Stomach (tissue), 19 donors: ENCODE measurements at places on chromosomes 11 and 22. TPM values are rescaled to one million over a fixed set of nuclear protein-coding genes. Genes with fewer than 3 reads are reported as not detected.

Gene OR8D4
- not detected for polyA plus RNA-seq

Gene RFPL2
- not detected for polyA plus RNA-seq

Gene CD3E
- 4.5 TPM for polyA plus RNA-seq

Gene PPP6R2
- polyA plus RNA-seq, result 24.4 TPM

Gene WBP2NL
- 1.2 TPM for polyA plus RNA-seq

Gene POU2AF2
- polyA plus RNA-seq, result 3.9 TPM

- H3K4me3 ChIP-seq, result no peak overlapping the region
- H3K27ac ChIP-seq, result no peak overlapping the region
- H3K4me1 ChIP-seq, result peaks cover 5% of the 10 kb centered on the region
These were observed 50.4 kb downstream of the TCP11L1 start for GRCh38 chr11:33089776-33090175.

- no peak for DNase-seq
- H3K27ac ChIP-seq, result no peak overlapping the region
- no peaks in the 10 kb centered on the region for H3K4me1 ChIP-seq
- no peaks in the 10 kb centered on the region for H3K36me3 ChIP-seq
- H3K4me3 ChIP-seq, result no peak overlapping the region
These were observed 24.9 kb downstream of the CTSC start for GRCh38 chr11:88312628-88313027.

- H3K27ac ChIP-seq, result peak overlapping the region; percentile 79
- peaks cover 47% of the 10 kb centered on the region for H3K36me3 ChIP-seq
- peak; percentile 86 for DNase-seq
- H3K27me3 ChIP-seq, result no peaks in the 10 kb centered on the region
- H3K4me3 ChIP-seq, result peak overlapping the region; percentile 16
These were observed 18.8 kb downstream of the SNX19 start for GRCh38 chr11:130897262-130898182.

DNA sequence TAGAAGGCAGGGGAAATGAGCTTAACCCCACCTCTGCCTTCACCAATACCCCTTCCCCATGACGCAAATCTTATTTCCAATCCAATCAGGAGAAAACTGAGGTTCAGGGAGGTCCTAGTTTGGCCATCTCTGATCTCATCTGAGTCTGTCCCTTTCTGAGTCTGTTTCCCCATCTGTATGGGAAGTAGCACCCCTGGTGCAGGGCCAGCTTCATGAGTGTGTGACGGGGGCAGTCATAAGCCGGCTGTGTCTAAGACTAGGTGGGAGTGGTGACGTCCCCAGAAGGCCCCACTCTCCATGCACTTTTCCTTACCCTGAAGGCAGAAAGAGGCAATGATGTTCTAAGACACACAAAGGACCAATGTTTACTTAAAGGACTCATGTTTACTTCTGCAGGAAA, 72.3 kb downstream of the MN1 start:
- DNase-seq, result no peak
- H3K27me3 ChIP-seq, result no peaks in the 10 kb centered on the region
- no peaks in the 10 kb centered on the region for H3K36me3 ChIP-seq
- peaks cover 17% of the 10 kb centered on the region for H3K4me1 ChIP-seq
- H3K4me3 ChIP-seq, result no peak overlapping the region

DNA sequence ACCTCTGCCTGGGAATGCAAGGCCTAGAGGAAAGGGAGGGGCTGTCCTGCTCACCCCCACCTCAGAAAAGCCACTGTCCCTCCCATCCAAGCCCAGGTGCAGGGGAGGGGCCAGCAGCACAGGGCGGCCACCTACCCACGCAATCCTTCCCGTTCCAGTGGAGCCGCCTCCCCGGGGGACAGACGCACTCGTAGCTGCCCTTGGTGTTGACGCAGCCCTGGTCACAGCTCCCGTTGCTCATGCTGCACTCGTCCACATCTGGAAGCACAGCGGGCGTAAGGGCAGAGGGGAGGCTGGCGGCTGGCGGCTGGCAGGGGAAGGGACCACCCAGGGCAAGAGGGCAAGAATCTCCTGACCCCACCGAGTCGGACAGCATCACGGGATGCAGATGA, 40.3 kb upstream of the TTLL12 start:
- no peak for DNase-seq
- peaks cover 19% of the 10 kb centered on the region for H3K4me1 ChIP-seq
- no peaks in the 10 kb centered on the region for H3K36me3 ChIP-seq
- no peak overlapping the region for H3K27ac ChIP-seq
- no peak overlapping the region for H3K4me3 ChIP-seq

DNA sequence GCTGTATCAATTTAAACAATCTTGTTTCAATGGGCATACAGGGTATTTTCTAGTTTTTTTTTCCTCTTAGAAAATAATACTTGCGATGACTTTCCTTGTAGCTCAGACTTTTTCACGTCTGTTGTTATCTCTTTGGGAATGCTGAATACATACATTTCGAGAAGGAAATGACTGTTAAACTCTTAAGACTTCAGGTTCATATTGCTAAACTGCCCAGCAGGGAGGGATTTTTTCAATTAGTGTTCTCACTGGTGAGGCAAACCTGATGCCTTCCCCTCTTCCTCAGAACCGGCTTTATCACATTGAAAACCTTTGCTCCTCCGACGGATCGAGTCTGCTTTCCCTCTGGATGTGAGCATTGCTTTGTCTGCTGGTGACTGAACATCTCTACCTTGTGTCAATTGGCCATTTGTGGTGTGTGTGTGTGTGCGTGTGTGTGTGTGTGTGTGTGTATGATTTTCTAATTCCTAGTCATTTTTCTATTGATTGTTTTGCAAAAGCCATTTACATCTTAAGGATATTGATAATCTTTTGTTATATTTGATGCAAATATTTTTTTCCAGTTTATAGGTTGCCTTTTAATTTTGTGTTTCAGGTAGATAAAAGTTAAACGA, 6.6 kb downstream of the NEAT1 start:
- DNase-seq, result peak; percentile 43
- peaks cover 46% of the 10 kb centered on the region for H3K36me3 ChIP-seq
- H3K4me1 ChIP-seq, result peaks cover 48% of the 10 kb centered on the region

DNA sequence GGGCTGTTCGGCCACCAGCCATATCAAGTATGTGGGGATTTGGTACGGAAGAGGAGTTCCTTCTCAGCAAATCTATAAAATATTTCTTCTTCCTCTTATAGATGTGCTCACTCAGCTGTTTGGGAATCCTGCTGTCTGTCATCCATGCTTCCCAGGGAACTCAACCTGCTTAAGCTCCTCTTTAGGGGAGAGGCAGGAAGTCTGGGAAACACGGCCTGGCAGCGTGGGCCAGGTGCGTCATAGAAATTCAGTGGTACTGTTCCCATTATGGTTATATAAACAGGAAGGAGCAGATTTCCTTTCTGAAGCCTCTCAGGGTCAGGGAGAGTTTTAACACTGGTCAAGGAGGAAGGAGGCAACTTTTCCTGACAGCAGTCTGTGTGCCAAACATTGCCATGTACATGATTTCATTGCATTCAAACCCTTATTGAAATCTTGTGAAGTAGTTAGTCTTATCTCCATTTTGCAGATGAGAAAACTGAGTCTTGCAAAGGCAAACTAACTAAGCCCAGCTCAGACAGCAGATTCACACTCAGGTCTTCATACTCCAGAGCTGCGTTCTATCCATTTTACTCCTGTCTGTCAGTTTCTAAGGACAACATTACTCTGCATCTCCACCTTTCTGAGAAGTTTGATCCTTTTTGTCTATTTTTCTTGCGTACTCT, 35.4 kb upstream of the AMOTL1 start:
- H3K27me3 ChIP-seq, result no peaks in the 10 kb centered on the region
- no peaks in the 10 kb centered on the region for H3K4me1 ChIP-seq
- peak overlapping the region; percentile 58 for H3K27ac ChIP-seq

- no peaks in the 10 kb centered on the region for H3K27me3 ChIP-seq
- no peak overlapping the region for H3K4me3 ChIP-seq
- H3K36me3 ChIP-seq, result peaks cover 23% of the 10 kb centered on the region
These were observed 5.4 kb downstream of the LRRC32 start for GRCh38 chr11:76665172-76665571.

GRCh38 chr11:107669893-107670601, 41.8 kb downstream of the SLN start:
- H3K4me3 ChIP-seq, result no peak overlapping the region
- DNase-seq, result no peak
- H3K4me1 ChIP-seq, result no peaks in the 10 kb centered on the region
- no peaks in the 10 kb centered on the region for H3K36me3 ChIP-seq
- no peak overlapping the region for H3K27ac ChIP-seq

- H3K4me3 ChIP-seq, result peak overlapping the region; percentile 68
- no peaks in the 10 kb centered on the region for H3K36me3 ChIP-seq
- H3K27ac ChIP-seq, result peak overlapping the region; percentile 3
- H3K27me3 ChIP-seq, result no peaks in the 10 kb centered on the region
- DNase-seq, result peak; percentile 35
- H3K4me1 ChIP-seq, result peaks cover 12% of the 10 kb centered on the region
These were observed 1.3 kb downstream of the MACROD1 start for GRCh38 chr11:64164392-64165312.

DNA sequence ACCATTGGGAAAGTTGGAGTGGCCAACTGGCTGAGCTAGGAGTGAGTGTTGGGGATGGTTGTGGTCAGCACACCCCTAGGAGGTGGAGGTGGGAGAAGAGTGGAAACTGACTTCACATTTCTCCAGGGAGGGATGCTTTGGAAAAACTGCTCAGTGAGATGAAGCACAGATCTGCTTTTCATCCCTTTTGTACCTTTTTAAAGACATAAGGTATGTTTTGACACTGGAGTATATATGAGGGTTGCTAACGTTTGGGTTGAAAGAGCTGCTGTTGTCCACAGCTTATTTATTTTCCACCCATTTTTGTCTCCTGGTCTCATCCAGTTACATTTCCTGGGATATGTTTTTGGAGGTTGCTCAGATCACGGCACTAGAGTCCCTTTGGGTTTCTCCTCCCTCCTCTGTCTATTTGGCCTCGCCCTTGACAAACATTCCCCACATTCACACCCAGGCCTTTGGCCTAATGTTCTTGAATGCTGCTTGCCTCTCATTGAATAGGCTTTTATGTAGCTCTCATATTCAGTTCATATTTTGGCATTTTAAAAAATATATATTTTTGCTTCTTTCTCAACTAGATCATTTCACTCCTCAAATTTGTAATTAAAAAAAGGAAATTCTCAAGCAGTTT, 8.3 kb downstream of the SREBF2 start:
- peaks cover 5% of the 10 kb centered on the region for H3K36me3 ChIP-seq
- H3K27me3 ChIP-seq, result no peaks in the 10 kb centered on the region
- H3K4me3 ChIP-seq, result no peak overlapping the region
- H3K27ac ChIP-seq, result peak overlapping the region; percentile 76
- peaks cover 93% of the 10 kb centered on the region for H3K4me1 ChIP-seq

DNA sequence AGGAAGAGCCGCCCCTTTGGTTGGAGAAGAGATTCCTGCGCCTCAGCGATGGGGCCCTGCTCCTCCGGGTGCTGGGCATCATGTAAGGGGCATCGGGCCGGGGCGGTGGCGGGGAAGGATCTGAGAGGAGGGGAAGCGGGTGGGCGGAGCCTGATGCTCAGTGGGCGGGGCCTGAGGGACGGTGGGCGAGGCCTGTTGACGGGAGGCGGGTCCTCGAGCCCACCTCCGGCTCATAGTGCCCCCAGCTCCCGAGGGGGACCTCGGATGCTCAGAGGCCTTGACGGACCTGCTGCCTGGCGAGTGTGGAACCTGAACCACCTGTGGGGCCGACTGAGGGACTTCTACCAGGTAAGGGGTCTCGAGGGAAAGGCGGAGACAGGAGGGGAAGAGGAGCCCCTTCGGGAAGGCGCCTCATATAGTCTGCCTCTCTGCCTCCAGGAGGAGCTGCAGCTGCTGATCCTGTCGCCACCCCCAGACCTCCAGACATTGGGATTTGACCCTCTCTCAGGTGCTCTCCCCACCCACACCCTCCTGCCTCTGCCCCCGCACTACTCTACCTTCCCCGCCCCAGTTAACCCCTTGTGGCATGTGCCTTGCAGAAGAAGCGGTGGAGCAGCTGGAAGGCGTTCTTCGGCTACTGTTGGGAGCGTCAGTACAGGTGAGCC, 799 bp downstream of the CCDC88B start:
- H3K36me3 ChIP-seq, result peaks cover 14% of the 10 kb centered on the region
- no peaks in the 10 kb centered on the region for H3K27me3 ChIP-seq
- peak overlapping the region; percentile 47 for H3K4me3 ChIP-seq
- H3K4me1 ChIP-seq, result peaks cover 13% of the 10 kb centered on the region

DNA sequence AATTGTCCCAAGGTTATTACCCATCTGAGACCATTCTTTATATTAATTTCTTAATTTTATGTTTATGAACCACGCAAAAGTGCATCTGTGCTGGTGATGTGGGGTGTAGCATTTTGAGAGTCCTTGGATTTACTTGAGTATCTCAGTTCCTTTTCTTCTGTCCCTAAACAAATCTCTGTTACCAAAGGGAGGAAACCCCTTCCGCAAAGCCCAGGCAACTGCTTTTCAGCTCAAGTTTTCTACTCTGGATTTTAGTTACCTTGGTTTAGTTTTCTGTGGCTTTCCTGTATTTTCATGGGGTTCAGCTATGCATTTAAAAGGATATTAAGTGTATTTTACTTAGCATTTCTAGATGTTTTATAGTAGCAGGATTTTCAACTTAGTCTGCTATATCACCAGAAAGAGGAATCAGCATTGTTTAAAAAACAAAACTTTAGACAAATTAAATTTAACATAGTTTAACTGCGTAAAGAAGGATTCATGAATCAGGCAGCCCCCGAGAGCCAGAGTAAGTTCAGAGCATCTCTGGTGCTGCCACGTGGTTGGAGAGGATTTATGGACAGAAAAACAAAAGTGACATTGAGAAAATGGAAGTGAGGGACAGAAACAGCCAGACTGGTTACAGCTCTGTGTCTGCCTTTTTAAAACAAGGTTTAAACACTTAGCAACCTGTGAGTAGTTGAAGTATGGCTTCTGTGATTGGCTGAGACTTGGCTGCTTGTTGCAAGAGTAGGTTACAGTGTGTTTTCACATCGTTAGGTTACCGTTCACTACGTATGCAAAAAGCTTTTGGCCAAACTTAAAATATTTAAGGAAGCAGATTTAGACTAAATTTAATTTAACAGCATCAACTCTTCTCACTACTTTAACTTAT, 9.6 kb downstream of the ADM start:
- H3K4me1 ChIP-seq, result peaks cover 5% of the 10 kb centered on the region
- H3K4me3 ChIP-seq, result no peak overlapping the region
- no peak overlapping the region for H3K27ac ChIP-seq
- H3K36me3 ChIP-seq, result no peaks in the 10 kb centered on the region
- no peak for DNase-seq

DNA sequence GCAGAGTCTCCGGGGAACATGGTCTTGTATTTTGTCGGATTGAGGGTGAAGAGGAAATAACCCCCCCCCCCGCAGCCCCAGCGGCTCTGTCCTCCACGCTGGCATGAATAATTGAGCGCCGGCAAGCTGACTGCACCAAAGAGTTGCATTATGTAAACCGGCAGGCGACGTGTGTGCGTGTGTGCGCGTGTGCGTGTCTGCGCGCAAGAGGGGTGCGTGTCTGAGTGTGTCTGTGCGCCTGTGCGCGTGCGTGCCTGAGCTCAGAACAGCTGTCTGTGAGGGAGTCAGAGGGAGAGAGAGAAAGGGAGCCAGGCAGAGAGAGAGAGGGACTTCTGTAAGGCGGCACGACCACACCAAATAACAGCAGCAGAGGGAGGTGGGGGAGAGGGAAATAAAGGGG, 94.4 kb downstream of the SCN3B start:
- peak overlapping the region; percentile 42 for H3K4me3 ChIP-seq
- peaks cover 12% of the 10 kb centered on the region for H3K4me1 ChIP-seq
- H3K27ac ChIP-seq, result no peak overlapping the region
- DNase-seq, result peak; percentile 46
- no peaks in the 10 kb centered on the region for H3K27me3 ChIP-seq

GRCh38 chr11:45333001-45333971, 47.1 kb upstream of the SYT13 start:
- H3K27ac ChIP-seq, result peak overlapping the region; percentile 54
- no peaks in the 10 kb centered on the region for H3K36me3 ChIP-seq
- peak overlapping the region; percentile 23 for H3K4me3 ChIP-seq
- H3K4me1 ChIP-seq, result peaks cover 13% of the 10 kb centered on the region
